ENCODE measurements at places on chromosomes 1 and 21.

DNA sequence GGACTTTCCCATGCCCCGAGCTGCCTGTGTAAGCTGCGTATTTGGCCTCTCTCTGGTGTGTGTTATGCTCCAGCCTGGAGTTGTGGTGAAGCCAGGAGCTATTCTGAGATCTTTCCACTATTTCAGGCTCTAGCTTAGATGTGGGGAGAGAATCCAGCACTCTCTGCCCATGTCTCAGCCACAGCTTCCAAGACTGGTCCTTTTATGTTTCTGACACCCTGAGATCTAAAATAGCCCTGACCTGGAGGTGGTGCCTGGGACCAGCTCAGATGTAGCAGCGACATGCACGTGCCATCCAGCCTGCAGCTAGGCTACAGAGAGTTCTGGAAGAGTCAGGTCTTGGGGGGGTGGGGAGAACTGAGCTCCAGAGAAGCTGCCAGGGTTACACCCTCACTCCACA lies 76.5 kb downstream of the TENT5C start:
- DNase-seq: no peak

DNA sequence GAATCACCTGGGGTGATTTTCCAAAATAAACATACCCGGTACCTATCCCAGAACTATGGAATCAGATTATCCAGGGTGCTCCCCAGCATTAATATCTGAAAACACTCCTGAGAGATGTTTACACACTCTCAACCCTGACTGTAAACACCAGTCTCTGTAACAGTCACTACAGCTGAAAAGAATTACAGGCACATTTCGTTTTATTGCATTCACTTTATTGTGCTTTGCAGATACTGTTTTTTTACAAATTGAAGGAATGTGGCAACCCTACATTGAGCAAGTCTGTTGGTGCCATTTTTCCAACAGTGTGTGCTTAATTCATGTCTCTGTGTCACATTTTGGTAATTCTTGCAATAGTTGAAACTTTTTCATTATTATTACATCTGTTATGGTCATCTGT lies 31.8 kb downstream of the HSF2BP start:
- no peak for DNase-seq

DNA sequence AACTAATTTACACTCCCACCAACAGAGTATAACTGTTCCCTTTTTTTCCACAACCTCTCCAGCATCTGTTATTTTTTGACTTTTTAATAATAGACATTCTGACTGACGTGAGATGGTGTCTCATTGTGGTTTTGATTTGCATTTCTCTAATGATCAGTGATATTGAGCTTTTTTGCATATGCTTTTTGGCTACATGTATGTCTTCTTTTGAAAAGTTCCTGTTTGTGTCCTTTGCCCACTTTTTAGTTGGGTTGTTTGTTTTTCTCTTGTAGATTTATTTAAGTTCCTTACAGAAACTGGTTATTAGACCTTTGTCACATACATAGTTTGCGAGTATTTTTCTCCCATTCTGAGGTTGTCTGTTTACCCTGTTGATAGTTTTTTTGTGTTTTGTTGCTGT lies 375.2 kb downstream of the MATN1 start:
- no peak for DNase-seq

- DNase-seq: no peak
Observed at GRCh38 chr1:11841245-11842153, 6.1 kb downstream of the NPPA start.

DNA sequence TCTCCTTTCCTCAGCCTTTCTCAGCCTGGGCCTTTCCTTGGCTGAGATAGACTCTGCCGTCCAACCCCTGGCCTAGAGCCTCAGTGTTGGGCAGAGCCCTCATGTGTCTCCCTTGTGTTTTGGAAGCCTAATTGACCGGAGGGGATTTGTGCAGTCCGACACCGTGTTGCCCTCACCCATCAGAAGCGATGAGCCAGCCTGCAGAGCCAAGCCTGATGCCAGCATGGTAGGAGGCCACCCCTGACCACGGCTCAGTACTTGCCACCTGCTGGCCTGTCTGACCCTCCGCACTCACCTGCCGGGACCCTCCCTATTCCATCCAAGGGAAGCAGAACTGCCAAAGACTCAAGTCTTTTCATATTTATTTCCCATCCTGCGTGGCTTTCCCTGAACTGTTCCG lies 9.3 kb upstream of the SFN start:
- no peak for DNase-seq

GRCh38 chr1:208333676-208334075 lies 89.5 kb upstream of the PLXNA2 start:
- no peak for DNase-seq

DNA sequence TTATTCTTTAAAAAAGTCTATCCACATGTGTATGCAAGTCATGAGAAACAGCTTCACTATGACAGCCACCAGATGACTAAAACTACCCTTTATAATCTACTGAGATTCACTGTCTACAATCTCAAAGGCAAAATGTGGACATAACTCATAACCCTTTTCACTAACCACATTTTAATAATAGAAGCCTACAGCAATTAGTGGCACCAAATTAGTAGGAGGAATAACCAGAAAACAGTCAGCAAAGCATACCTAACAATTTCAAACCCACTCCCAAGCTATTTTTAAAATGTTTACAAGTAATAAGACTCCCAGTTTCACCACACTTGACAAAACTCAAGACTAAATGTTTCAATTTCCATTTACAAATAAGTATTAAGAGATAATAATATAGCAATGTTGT lies 442.9 kb downstream of the PTPRC start:
- no peak for DNase-seq

- no peak for DNase-seq
Observed at GRCh38 chr1:195663549-195664280, 944.5 kb downstream of the KCNT2 start.

- no peak for DNase-seq
Observed at GRCh38 chr1:224343679-224344078, 13.0 kb upstream of the CNIH4 start.

GRCh38 chr1:229075716-229076115 lies 195.2 kb upstream of the RAB4A start:
- no peak for DNase-seq

DNA sequence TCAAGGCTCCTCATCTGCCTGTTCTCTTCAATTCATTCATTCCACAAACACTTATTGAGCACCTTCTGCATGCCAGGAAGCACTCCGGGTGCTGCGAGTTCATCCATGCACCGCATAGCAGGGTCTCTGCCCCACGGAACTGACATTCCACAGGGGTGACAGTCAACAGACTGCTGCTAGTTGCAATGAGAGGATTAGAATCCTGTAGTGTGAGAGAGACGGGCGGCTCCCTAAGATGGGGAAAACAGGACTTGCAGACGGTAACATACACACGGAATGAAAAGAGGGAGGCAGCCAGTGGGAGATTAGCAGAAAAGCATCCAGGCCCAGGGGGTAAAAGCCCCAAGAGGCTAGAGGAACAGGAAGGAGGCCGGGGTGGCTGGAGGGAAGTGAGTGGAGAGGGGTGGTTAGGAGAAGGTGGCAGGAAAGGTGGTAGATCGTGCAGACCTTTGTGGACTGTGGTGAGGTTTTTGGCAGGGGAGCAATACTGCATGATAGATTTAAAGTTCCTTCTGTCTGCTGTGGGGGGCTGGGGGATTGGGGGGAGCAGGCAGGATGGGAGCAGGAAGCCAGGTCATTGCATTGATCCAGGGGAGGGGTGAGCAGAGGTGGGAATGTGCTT lies 6.6 kb downstream of the TNFRSF8 start:
- no peak for DNase-seq

DNA sequence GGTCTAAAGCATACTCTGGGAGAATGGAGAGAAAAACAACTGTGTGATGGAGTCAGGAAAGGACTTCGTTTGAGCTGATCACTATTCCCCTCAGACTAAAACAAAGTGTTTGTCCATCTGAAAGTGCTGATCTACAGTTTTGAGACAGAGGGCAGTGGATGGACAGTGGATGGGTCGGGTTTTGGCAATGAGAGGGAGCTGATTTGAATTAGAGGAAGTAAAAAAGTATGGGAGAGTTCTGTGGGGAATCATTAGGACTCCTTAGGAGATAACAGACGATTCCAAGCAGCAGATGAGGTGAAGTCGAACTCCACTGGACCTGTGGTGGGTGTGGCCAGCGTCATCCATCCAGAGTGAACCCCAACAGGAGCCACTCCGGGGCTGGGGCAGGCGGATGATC lies 62.3 kb downstream of the PTGS2 start:
- DNase-seq: no peak

DNA sequence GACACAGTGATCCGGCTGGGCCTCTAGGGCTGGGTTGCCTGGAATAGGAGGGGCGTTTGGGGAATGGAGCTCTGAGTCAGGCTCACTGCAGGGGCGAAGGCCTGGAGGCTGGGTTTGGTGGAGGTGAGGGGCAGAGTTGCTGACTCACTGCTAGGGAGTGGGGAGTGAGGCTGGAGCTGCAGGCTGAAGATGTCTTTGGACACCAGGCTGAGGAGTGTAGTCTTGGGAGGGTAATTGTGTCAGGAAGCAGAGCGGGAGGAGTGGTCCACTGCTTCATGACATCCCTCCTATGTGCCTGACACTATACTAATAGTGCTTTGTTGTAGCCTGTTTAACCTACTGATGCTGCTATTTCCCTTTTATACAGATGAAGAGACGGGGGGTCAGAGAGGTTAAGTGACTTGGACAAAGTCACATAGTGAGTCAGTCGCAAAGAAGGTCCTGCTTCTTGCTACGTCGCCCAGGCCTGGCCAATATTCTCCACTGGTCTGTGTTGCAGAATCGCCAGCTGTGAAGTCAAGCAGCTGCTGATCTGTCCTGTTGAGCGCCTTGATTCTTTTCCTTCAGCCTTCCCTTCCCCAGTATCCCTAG lies 13.6 kb downstream of the ACTL8 start:
- peak; percentile 76 for DNase-seq

DNA sequence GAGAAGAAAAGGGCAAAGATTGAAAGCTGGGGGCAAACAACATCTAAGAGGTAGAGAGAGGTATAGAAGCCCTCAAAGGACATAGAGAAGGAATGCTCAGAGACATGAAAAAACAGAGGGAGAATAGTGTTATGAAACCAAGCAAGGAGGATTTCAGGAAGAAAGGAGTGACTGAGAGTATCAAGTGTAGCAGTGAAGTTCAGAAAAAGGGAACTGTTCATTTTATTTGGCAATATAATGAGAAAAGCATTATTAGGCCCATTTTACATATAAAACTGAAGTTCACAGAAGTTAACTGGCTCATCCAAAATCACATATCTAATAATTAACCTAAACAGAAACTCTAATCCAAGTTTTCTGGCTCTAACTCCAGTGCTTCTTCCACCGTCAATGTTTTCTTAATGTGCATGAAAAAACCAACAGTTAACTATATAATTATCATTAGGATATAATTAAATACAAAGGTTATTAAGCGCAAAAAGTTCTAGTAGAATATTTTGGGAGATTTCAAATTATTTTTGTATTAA lies 17.7 kb downstream of the NEXN start:
- DNase-seq: no peak

DNA sequence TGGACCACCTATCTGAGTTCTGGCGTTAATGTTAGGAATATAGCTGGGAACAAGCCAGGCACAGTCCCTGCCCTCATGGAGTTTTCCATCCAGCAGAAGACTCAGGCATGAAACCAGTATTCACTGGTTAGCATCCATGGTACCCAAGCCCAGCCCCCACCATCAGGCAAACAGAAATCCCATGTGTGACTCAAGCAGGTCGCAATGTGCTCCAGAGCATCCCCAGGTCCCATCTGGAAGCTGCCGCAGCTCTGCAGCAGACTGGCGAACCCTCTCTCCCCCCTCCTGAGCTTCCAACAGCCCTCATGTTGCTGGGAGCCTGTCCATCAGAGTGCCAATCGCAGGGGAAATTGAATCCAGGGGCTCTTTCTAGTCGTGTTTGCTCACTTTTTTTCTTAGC lies 174.2 kb downstream of the RRAGC start:
- DNase-seq: no peak

DNA sequence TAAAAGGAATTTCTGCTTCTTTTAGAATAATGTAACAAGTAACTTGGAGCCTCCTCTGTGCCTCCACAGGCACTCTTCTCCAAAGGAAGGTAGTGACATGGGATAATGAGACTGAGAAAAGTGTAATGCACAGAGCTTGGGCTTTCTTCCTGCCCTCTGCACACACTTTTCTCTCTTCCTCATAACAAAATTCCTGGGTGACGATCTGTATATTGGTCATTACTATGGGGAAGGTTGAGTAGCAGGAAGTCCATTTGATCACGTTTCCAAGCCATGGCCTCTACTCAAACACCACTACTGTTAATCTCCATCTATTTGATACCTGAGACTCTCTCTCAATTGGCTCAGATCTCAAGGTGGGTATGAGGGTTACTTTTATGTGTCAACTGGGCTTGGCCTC lies 113.9 kb downstream of the GRIK1 start:
- no peak for DNase-seq

DNA sequence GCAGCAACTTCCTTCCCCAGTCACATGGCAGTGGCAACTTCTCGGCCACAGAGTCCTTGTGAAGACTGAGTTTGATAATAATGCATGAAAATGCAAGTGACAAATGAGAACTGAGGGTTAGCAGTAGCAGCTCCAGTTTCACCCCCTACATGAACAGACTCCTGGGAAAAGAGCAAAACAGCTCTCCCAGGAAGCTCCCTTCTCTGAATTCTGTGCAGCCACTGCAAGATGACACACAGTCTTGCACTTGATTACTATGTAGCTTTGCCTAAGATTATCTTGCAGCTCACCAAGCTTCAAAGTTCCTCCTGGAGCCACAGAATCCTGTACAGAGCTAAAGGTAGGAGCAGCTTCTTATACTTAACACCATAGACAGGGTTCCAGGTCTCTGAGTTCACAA lies 4.7 kb downstream of the PGBD5 start:
- no peak for DNase-seq

DNA sequence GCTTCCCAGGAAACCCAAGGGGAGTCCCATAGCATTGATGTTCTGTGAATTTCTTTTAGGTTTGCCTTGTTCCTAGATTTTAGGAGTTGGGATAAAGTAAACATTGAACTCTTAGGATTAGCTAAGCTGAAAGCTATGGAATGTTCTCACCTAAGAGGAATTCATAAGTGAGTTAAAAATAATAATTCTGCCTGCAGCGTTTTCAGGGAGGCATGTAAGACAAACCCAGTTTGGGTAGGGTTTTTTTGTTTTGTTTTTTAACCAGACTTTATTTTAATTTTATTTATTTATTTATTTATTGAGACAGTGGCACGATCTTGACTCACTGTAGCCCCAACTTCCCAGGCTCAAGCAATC lies 28.9 kb upstream of the CD101 start:
- DNase-seq: no peak
